SIG-M5 (cell line): ENCODE measurements at places on chromosomes 1 and 21.
A peak's percentile ranks its signal among the peaks of the same experiment; 100 is the strongest.

GRCh38 chr21:40187946-40188654 lies 320.9 kb downstream of the PCP4 start:
- DNase-seq = no peak

- DNase-seq = no peak
Observed at GRCh38 chr1:225437710-225438437, 10.0 kb upstream of the LBR start.

- no peak for DNase-seq
Observed at GRCh38 chr1:177170756-177171535, at the start of gene BRINP2. TSS of gene BRINP2 (plus strand) at chr1:177170958. CDS start at chr1:177229877, 58,919 bp downstream.

- DNase-seq = no peak
Observed at GRCh38 chr1:188427642-188428041, 1598.9 kb downstream of the PLA2G4A start.

GRCh38 chr1:109931189-109931731 lies 20.6 kb downstream of the CSF1 start:
- DNase-seq = no peak

GRCh38 chr1:14320518-14320917 lies 278.0 kb upstream of the KAZN start:
- DNase-seq = no peak

DNA sequence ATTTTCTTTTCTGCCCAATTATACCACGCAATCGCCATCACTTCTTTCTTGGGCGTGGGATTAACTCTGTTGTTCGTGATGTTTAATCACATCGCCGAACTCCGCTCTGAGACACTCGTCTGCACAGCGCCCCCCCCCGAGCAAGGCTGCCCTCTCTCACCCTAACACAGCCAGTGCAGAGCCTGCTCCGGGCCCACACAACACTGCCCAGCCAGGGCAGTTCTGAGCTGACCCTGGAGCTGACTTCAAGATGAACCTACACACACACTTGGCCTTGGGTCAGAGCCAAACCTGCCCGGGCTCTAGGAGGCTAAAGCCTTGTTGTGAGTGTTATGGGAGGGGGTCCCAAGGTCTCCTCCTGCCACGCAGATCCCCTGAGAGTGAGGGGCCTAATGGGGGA lies 64.6 kb upstream of the LRP8 start:
- no peak for DNase-seq

DNA sequence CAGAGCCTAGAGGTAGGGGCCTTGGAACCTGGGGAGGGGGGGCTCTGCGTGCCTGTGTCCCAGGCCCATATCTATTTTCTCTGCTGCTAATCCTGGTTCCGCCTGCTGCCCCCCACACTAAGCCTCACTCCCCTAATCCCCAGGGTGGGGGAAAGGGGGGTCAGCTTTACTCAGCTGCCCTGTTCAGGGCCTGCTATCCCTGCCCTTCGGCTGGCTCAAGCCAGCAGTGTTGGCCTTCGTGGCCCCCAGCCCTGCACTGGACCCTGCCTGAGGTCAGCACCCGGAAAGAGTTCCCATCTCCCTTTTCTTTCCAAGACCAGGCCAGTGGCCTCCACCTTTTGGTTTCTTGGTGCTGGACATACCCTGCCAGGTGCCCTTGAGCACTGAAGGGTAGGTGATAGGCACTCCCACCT lies 8.4 kb downstream of the ZBTB7B start:
- DNase-seq = no peak

- peak; percentile 94 for DNase-seq
Observed at GRCh38 chr21:33265664-33266049, 510 bp upstream of the IL10RB start.

DNA sequence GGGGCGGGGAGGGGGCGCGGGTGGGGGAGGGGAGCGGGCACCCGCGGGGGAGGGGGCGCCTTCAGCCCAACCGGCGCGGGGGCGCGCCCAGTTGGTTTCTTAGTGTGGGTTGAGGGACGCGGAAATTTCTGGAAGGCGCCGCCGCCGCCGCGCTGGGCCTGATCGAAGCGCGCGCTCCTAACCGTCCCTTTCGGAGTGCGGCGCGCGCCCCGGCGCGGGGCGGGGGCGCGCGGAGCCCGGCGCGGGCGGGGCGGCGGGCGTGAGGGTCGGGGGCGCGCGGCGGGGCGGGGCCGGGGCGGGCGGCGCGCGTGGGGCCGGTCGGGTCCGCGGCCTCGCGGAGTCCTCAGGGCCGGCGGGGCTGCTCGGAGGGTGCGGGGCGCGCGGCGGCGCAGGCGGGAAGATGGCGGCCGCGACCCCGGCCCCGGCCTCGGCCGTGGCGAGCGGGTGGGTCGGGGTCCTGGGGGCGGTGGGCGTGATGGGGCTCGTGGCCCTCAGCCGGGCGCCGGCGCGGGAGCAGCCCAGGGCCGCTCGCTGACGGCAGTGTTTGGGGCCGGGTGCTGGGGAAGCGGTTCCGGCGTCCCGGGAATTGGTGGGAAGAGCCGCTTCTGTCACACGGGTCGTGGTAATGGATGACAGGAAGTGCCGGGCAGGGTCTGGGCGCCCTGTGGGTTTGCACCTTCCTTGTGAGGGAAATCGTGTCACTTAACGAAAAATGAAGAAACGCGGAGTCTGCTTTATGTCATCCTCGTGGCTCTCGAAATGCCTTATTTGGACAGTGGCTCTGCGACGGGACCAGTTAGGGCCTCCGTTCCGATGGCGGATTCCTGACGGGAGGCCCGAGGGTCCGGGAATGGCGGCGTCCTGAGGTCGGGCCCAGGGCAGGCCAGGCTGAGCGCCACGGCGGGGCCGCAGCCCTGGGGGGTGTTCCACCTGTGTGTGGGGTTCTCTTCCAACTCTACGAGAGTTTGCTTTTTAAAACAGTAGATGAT lies 764 bp downstream of the PKNOX1 start:
- no peak for DNase-seq

GRCh38 chr1:10555635-10556429 lies 81.1 kb downstream of the PEX14 start:
- no peak for DNase-seq

DNA sequence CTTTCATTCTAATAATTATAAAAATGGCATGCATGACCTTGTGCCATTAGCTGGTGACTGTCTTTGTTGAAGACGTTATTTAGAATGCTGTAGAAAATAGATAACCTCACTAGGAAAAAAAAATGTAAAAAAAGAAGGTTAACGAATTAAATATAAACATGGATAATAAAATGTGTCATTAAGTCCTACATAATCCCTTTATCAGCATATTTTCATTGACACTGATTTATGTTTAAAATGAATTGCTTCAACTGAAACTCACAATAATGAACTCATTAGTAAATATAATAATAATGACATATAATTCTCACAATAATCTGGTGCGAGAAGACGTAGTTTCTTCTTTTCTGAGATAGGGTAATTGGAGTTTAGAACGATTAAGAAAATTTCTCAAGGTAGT lies 4.7 kb downstream of the TMPRSS15 start:
- no peak for DNase-seq

DNA sequence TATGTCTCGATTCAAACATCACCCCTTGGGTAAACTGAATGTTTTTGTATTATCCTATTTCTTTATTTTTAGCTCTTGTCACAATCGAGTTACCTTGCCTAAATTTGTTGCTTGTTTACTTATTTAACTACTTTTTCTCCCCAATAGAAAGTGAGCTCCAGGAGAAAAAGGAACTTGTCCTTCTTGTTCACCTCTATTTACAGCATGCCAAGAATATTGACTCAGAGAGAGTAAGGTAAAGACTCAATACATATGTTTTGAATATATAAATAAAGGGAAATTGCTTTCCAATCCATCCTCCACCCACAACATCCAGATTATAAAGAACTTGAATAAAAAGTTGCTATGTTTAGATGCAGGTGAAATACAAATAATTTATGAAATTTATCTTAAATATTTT lies 107.3 kb upstream of the PDC start:
- no peak for DNase-seq

- DNase-seq = no peak
Observed at GRCh38 chr1:87928623-87929022, 599.9 kb downstream of the LMO4 start.

DNA sequence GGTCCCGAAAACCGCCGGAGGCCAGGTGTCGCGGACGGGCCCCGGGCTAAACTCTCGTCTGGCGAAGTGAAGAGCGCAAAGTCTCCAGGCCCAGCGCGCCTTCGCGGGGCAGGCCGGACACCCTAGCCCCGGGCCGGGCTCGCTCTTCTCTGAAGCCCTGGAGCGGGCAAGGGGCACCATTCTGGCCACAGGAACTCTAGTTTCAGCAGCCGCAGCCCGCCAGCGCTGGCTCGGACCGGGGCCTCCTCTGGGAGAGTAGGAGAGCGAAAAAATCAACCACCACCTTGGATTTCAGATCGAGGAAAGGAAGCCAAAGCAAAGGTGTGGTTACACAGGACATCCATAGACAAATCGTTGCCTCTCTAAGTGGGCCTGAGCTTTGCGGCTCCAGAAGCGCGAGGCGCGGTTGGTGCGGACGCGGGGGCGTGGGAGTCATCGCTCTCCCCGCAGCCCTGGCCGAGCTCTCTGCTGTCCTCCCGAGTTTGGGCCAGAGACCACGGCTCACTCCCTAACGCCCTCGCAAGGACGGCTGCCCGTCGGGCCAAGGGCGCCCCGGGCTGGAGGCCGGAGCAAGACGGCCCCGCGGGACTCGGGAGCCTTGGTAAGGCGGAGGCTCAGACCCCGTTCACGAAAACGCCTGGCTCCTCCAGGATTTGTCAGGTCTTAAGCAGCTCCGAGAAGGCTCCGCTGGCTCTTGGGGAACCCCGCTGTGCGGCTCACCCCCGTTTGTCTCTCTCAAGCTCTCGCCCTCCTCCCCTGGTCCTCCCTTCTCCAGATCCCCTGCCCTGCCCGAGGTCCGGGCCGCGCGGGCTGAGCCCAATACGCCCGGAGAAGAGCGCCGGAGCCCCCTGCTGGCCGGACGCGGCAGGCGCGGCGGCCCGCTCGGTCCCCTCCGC lies 132.9 kb upstream of the DPYD start:
- no peak for DNase-seq

- no peak for DNase-seq
Observed at GRCh38 chr1:214391873-214392645, 111.1 kb downstream of the SMYD2 start.

- DNase-seq = no peak
Observed at GRCh38 chr21:45836694-45837670, 144.6 kb upstream of the COL6A1 start.

DNA sequence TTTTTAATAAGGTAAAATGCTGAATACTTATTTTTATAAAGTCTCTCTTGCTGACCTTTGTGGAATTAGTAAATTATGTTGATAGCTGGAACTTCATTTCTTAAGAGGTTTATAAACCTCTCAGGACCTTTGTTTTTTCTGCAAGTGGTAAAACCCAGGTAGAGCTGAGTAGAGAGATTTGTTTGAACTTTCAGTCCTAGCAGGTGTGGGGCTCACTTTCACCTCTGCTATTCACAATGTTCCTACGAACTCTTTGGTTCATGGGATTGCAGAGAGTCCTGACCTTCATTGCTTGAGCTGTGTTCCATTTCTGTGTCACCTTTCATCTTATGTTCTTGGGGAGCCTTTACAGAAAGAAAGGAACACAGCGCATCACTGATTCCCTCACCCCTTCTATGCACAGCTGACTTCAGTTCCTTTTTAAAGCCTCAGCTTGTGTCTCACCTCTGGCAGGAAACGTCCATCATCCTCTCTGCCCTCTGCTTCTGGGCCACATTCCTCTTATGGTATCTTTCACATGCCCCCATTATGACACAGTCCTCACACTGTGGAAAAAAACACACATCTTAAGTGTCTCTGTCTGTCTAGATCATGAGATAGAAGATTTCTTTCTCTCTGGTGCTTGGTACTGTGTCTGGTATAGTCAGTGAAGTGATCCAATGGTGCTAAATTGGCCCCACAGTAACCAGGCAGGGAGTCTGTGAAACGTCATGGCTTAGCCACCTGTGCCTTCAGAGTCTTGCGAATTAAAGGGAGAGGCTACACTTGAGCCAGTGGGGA lies 262.5 kb upstream of the B3GALT2 start:
- no peak for DNase-seq

DNA sequence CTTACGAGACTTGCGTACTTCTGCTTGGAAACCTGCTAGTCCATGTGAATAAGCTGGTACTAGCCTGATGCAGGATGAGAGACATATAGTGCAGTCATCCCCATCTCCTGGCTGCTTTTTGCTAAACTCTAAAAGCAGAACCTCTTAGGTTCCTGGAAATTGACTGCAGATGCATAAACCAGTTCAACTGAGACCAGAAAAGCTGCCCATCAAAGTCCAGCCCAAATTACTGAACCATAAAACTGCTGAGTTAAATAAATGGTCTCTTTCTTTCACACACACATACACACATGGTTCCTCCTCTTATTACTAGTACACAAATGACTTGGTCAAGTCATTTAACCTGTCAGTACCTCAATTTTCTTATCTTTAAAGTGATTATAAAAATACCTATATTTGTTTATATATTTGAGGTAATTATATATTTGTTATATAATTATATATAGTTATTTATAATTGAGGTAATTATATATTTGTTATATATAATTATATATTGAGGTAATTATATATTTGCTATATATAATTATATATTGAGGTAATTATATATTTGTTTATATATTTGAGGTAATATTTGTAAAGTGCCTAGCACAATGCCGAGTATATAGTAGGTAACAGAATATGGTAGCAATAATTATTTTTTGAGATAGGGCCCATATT lies 25.2 kb upstream of the RABGAP1L start:
- DNase-seq = no peak

DNA sequence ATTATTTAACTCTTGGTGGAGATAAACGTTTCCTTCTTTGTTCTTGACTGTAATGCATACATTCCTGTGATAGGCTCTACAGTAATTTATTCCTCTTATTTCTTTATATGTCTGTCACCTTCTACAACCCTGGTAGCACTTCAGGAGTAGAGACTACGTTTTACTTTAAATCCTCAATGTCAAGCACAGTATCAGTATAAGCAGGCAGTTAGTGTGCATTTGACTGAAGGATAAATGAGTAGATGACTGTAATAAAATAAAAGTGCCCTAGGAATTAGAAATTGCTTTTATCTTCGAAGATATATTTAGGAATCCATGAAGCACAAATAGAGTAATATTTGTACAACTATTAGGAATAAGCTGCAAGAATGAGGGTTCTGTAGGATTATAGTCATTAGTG lies 599.6 kb upstream of the PRMT6 start:
- no peak for DNase-seq

- no peak for DNase-seq
Observed at GRCh38 chr1:163701783-163702374, 380.1 kb downstream of the NUF2 start.

- no peak for DNase-seq
Observed at GRCh38 chr21:33414926-33415325, 11.7 kb downstream of the IFNGR2 start.

DNA sequence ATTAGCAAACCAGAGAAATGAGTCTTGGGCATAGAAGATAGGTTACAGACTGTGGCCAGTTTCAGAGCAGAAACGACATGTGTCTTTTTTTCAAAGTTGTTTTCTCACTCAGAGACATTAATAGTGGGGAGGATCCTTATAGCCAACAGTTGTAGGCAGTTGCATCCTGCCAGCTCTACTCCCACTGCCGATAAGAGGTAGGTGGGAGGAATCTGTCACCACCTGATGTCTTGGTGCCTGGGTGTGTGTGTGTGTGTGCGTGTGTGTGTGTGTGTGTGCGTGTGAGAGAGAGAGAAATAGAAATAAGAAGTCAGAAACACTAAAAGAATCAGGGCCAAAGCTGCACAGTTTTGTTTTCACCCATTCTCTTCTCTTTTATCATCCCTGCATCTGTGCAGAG lies 219.5 kb downstream of the ZP4 start:
- DNase-seq = no peak

- DNase-seq = no peak
Observed at GRCh38 chr1:230347896-230348295, 78.2 kb downstream of the PGBD5 start.

- DNase-seq = no peak
Observed at GRCh38 chr1:117985973-117986372, 56.4 kb downstream of the WDR3 start.
